ENCODE measurements at places on chromosomes 5 and 9.

GRCh38 chr9:118306801-118307200, 602.6 kb downstream of the TLR4 start:
- DNase-seq: no peak

DNA sequence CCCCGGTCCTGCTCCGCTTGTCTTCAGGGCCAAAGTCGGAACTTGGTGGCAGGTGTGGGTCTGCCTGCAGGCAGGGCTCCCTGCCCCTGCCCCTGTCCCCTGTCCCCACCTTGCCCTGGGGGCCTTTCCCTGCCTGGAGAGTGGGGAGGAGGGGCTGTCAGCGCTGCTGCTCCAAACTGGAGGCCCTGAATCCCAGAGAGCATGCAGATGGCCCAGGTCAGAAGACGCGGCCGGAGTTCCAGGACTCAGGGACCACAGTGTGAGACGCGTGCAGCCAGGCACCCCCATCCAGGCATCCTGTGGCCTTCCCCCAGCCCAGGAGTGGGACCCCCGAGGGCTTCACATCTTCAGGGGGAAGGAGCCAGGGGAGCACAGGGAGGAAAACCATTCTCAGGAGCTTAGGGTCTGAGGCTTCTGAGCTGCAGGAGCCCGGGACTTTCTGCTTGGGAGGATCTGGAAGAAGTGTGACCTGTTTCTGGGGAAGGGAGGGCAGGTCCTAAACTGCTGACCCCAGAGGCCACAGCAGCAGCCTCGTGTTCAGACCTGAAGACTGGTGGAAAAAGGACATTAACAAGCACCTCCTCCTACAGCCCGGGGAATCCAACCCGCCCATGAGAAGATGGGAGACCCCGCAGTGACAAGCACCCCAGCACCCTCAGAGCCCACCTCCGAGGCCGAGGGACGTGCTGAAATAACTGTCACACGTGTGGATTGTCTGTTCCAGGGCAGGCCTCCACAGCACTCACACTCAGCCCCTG, 38.0 kb downstream of the RASGEF1C start:
- no peak for DNase-seq

- DNase-seq: no peak
Observed at GRCh38 chr9:81474792-81475191, 214.6 kb downstream of the TLE1 start.

- DNase-seq: no peak
Observed at GRCh38 chr9:104138243-104138868, 44.2 kb downstream of the SMC2 start.

GRCh38 chr5:372996-373709, 51.6 kb downstream of the AHRR start:
- peak; percentile 44 for DNase-seq

DNA sequence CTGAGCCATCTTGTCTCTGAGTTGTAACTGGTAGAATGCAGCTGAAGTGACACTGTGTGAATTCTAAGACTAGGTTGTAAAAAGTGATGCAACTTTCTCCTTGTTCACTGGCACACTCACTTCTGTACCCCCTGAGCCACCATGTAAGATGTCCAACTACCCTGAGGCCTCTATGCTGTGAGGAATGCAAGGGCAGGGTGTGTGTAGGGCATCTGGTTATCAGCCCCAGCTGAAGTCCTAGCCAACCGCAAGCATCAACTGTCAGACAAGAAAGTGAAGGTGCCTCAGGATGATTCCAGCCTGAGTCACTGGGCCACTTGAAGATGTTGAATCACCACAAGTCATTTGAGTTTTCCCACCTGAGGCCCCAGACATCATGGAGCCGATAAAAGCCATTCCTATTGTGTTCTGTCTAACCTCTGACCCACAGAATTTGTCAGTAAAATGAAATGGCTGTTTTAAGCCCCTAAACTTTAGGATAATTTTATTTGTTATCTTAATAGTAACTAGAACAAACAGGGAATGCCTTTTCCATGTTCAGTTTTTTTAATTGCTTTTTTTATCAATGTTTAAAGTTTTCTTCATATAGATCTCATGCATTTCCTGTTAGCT, 18.7 kb upstream of the RHOBTB3 start:
- DNase-seq: no peak

DNA sequence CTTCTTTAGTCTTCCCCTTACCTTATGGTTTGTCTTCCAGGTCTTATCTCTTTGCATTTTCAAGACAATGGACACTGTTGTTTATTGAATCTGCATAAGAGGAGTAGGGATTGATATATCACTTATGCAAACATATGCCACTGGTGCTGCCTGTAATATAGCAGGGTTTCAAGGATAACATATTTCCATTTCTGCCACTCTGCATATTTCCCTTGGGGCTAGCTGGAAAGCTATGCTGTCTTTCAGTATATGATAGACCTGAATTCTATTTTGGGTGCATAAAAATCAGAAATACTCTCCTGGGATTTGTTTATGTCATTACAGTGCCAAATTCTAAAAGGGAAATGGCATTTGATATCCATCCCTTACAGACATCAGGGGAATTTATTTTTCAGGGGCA, 400.2 kb downstream of the TLR4 start:
- DNase-seq: no peak

GRCh38 chr9:23779220-23779619, 46.8 kb downstream of the ELAVL2 start:
- no peak for DNase-seq

- DNase-seq: no peak
Observed at GRCh38 chr9:87792831-87793288, 66.9 kb downstream of the CTSL start.

DNA sequence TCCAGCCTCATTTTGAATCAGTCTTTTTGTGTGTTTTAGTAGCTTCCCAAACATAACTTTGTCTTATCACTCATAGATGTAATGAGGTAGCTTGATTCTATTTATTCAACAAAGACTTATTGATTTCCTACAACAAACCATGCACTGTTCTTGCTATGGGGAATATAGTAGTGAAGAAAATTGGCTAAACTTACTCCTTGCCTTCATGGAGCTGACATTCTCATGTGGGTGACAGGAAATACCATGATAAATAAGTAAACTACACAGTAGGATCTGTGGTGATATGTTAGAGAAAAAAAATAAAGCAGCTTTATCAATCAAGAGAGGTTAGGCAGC, 255.7 kb upstream of the TNC start:
- DNase-seq: no peak

GRCh38 chr9:78856781-78857180, 559.9 kb downstream of the PSAT1 start:
- DNase-seq: no peak

- DNase-seq: no peak
Observed at GRCh38 chr9:759541-759940, 82.0 kb upstream of the DMRT1 start.

- DNase-seq: no peak
Observed at GRCh38 chr9:81543695-81544094, 145.7 kb downstream of the TLE1 start.

- DNase-seq: peak; percentile 56
Observed at GRCh38 chr5:151622367-151623088, 31.4 kb upstream of the FAT2 start.
